H9 (cell line): ENCODE measurements at places on chromosomes 11 and 22. TPM values are rescaled to one million over a fixed set of nuclear protein-coding genes. Genes with fewer than 3 reads are reported as not detected.
A peak's percentile ranks its signal among the peaks of the same experiment; 100 is the strongest.

GRCh38 chr22:36900225-36900624, 13.2 kb upstream of the CSF2RB start:
- no peak for DNase-seq

- DNase-seq = no peak
Measured at GRCh38 chr11:77213589-77214428, 85.8 kb downstream of the MYO7A start.

- DNase-seq = no peak
Measured at GRCh38 chr11:74418509-74418895, 20.3 kb upstream of the PGM2L1 start.

DNA sequence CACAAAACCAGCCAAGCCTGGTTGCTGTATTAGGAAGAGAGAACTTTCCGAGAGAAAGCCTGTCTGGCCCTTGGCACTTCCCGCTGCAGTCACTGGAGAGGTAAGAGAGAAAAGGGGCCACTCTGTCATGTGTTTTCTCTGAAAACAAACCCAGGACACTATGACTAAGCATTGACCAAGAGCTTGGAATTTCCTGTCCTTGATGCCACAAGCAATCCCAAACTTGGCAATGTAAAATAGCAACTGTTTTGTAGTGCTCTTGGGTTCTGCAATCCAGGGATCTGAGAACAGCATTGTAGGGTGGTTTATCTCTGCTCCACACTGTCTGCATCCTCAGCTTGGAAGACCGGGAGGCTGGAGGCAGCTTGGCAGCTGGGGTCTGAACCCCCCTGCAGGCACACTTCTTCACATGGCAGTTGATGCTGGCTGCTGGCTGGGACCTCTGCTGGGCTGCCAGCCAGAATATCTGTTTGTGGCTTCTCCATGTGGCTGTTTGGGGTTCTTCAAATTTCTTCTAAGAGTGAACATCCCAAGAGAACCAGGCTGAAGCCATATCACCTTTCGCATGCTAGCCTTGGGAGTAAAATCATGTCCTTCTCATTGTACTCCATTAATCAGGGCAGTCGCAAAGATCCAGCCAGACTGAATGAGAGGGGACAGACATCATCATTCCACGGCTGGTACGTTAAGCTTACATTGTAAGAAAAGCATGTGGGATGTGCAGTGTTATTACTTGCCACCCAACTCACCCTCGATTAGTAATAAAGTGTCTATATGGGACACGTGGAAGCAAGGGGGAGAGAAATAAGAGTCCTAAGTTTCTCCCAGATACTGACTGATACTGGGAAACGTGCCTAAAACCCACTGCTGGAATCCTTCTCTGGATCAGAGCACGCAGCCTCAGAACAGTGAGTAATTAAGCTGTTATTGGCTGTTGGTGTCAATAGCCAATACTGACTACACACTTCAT, 537.4 kb upstream of the B3GAT1 start:
- no peak for DNase-seq

DNA sequence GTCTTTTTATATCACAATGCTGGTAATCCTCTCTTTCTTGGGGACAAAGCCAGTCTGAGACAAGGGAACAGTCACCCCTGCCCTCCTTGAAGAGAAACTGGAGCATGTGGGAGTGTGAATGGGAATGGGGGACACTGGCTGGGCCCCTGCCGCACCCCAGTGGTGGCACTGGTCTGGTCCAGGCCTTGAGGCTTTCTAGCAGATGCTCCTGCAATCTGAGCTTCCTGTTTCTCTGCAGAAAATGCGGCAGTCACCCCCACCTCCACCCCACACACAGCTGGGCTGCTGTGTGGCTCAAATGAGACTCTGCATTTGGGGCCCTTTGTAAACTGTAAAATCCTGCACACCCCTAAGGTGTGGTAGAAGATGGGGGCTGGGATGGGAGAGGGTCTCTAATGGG, 6.6 kb upstream of the MARK2 start:
- no peak for DNase-seq

DNA sequence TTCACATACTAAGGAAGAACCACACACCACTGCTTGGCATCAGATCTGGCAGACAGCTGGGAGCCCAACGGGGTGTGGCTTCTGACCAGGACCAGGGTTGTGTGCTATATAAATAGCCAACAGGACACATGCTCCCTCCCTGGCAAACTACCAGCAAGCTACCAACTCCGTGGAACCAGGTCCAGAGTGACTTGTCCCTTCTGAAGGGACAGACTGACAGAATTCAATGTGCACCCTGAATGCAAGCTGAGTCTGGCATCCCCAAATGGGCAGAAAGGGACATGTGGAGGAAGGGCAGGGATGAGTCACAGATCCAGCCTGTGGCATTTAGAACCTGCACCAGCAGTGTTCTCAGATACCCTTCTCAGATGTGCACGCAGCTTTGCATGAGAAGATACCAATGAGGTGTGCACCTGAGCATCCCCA, 92.9 kb downstream of the MICAL3 start:
- no peak for DNase-seq

GRCh38 chr11:71173709-71174108, 78.7 kb downstream of the SHANK2 start:
- no peak for DNase-seq

- no peak for DNase-seq
Measured at GRCh38 chr11:26287067-26287518, 44.8 kb upstream of the ANO3 start.

SPDYC gene
- 0.44 and 0.61 TPM in 2 replicates for total RNA-seq

GRCh38 chr11:16953663-16954062, 60.6 kb downstream of the PLEKHA7 start:
- no peak for DNase-seq

GRCh38 chr22:30600921-30601320, 6.1 kb upstream of the TCN2 start:
- DNase-seq = no peak

DNA sequence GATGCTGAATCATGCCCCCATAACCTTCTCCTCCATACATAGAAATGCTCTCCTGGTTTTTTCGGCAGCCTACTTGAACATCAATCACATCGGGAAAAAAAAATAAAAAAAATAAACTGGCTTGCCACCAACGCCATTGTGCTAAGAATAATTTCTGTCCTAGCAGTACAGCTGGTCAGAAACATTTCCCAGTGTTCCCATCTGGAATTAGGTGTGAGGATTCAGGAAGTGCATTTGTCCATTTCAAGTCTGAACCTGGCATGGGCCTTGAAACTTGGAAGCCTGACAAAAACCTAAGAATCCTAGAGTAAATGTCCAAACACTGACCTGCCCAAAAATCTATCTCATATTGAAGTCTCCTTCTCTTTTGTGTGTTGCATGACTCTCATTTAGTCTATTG, 16.6 kb upstream of the NAV2 start:
- no peak for DNase-seq

DNA sequence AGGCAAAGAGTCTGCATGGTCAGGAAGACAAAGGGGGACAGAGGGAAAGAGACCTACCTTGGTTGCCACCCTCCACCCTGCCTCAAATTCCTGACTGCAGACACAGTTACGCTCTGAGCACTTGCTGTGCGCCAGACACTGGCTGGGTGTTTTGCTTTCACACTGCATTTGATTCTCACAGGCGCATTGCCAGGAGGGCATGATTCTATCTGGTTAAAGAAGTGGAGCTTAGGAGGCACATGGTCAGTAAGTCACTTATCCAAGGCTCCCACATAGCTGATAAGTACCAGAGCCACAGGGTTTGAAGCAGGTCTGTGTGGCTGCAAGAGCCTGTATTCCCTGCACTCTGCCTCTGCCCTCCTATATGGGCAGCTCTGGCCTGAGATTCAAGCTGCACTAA, 103.9 kb downstream of the TIMP3 start:
- DNase-seq = no peak

DNA sequence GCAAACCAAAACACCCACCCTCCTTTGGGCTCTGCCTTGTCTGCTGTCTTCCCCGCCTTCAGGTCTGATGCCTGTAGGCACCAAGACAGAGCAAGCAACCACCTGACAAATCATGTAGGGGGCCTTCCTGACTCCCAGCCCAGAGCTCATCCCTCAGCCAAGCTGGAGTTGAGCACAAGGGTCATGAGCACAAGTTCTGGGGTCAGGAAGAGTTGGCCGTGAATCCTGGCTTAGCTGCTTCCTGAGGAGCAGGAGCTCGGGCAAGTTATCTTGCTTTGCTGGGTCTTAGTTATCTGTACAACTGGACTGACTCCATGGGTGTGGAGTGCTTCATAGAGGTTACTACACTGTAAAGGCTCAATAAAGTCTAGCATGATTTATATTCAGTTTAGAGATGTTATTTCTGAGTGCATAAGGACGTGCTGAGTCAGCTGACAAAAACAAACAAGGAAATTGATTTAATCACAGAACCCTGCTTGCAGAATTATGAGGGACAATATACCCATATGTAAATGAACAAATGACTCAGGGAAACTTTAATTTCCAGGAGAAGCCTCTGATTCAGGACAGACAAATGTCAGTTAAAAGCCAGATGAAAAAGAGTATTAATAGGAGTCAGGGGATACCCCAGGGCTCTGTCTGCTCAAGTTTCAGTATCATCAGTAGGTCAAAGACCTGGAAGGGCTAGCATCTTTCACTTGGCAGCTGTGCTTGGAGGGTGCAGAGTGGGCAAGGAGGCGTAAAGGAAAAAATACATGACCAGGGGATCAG, 15.0 kb upstream of the APOA1 start:
- DNase-seq = no peak

SLN gene
- not detected in 2 replicates for total RNA-seq

GRCh38 chr11:2102132-2102882, 36.9 kb downstream of the IGF2 start:
- no peak for DNase-seq

DNA sequence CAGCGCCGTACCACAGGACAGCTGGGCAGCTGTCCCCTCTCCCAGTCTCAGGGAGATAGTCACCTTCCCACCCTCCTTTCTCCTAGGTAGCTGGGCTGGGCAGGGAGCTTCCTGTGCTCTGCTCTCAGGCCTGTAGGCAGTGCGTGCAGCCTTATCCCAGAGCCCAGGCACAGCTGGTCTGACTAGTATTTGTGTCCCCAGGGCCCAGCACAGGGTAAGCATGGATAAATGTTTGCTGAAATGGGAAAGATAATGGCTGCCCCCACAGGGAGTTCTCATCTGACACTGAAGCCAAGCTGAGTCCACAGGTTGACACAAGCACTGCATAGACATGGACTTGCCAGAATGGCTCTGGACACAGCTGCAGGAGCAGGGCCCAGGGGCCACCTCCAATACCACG, 9.8 kb downstream of the SLC15A3 start:
- no peak for DNase-seq

DNA sequence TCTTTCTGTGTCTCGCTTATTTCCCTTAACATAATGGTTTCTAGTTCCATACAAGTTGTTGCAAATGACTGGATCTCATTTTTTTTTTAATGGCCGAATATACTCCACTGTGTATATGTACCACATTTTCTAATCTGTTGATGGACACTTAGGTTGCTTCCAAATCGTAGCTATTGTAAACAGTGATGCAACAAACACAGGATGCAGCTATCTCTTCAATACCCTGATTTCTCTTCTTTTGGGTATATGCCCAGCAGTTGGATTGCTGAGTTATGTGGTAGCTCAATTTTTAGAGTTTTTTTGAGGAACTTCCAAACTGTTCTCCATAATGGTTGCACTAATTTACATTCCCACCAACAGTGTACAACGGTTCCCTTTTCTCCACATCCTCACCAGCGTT, 100.4 kb upstream of the CHORDC1 start:
- DNase-seq = no peak

GRCh38 chr11:79939111-79939510, 498.3 kb upstream of the TENM4 start:
- DNase-seq = no peak

DNA sequence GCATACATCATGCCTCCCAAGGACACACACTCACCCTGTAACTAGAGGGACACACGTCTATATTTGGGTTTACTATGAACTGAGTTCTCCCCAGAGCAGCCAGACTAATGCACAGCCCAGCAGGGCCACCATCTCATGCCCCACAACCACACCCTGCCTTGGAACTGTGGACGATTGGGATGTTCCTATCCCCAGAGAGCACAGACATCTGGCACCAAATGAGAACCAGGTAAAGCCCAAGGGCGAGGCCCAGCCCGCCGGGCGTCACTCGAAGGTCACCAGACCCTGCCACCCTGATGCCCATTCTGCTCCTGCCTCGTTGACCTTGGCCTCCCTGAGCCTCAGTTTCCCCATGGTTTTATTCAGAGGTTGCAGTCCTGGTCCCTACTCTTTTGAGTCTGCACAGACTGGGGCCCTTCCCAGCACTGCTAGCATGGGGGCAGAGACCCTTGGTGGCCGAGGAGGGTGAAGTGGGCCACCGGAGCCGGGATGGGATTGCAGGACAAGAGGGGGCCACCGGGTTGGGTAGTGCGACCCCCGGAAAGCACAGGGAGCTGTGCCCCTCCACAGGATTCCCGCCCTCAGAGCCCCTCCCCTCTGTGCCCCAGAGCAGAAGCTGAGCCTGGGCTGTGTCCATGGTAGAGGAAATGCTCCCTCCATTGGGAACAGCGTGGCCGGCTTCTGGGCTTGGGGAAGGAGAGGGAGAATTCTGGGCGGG, 56.8 kb downstream of the IGLL5 start:
- DNase-seq = peak; percentile 27

DNA sequence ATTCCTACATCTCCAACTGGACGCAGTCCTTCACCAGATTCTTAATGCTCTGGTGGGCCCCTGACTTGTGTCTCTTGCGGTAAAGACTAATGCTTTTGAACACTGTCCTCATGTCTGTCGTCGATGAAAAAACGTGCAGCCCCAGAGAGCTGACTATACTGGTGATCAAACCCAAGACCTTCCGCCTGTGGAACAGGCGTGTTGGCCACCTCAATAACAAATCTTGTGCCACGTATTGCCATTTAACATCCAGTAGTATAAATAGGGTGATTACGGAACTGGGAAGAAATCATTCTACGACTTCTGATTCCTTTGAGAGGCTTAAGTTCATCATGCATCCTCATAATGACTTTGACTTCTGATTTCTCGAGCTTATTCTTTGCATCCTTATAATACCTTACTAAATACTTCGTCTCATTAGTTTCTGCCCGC, 45.6 kb downstream of the OR4D9 start:
- DNase-seq = peak; percentile 40
